ENCODE measurements at places on chromosomes 12 and 14.

DNA sequence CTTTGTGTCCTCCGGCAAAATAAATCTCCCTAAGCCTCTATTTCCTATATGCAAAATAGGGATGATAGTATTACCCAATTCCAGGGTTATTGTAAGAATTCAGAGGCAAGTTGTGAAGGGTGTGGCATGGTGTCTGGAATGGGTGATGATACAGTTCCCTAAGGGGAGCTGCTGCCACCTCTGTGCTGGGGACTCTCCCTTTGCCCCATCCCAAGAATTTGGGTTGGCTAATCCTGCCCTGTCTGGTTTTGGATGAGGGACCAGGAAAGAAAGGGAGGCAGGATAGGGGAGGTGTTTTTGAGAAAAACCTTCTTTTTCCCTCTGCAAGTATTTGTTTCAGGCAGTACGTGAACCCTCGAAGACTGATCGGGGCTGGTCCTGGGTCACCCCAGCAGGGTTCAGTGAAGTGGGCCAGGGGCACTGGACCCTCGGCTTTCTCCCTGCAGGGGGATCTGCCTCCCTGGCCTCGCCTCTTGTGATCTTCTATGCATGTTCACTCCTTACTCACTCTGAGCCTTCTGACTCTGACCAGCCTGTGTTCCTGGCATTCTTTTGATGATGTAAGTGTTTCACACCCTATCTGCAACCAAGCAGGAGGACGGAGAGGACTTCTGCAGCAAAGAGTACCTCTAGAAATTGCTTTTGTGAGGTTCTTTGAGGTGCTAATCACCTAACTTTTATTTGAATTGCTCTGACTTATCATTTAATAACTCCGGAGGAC, 60.8 kb downstream of the RASSF3 start:
- DNase-seq = peak; percentile 50
- H3K4me1 ChIP-seq = peaks cover 94% of the 10 kb centered on the region
- H3K4me3 ChIP-seq = peak overlapping the region; percentile 83
- H3K27me3 ChIP-seq = no peaks in the 10 kb centered on the region
- peak overlapping the region; percentile 97 for H3K27ac ChIP-seq
- H3K36me3 ChIP-seq = peaks cover 13% of the 10 kb centered on the region

DNA sequence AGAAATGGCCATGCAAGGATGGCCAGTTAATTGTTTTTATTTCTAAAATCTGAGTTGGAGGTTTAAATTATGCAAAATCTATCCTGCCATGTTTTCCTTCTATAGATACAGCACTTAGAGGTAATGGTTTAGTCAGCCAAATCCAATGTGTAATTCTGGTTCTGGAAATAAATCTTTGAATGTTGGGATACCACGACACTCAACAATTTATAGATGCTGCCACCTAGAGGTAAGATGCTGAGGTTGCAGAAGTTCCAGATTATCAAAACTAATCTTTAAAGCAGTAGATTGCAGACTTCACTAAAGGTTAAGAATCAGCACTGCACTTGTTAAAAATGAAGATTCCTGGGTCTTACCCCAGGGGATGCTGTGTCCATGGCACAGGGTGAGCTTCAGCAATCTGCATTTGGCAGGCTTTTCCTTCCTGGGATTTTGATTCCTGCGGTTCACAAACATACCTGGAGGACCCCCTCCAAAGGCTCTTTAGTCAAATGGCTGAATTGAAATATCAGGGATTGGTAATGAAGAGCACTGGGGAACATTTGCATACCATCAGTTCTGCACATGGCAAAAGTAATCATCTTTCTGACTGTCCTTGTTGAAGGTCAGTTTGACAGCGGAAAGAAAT, 53.4 kb upstream of the ANO4 start:
- H3K4me3 ChIP-seq = no peak overlapping the region
- DNase-seq = no peak
- H3K36me3 ChIP-seq = no peaks in the 10 kb centered on the region
- peaks cover 7% of the 10 kb centered on the region for H3K27me3 ChIP-seq
- H3K4me1 ChIP-seq = no peaks in the 10 kb centered on the region

DNA sequence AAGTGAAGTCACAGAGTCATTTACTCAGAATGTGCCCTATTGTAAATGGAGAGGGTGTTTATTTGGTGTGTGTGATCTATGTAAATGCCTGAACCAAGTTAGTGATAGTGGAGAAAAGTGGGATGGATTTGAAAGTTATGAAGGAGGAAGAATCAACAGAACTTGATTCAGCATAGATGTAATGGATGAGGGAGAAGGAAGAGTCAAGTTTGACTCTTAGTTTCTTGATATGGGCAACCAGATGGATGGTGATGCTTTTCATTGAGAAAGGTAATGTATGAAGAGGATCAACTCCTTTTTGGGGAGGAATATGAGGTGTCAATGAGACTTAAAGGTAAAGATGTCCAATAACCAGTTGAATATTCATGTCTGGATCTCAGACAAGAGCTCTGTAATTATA, 6.7 kb upstream of the MON2 start:
- H3K36me3 ChIP-seq = peaks cover 3% of the 10 kb centered on the region
- no peaks in the 10 kb centered on the region for H3K4me1 ChIP-seq
- DNase-seq = no peak
- H3K27ac ChIP-seq = no peak overlapping the region

DNA sequence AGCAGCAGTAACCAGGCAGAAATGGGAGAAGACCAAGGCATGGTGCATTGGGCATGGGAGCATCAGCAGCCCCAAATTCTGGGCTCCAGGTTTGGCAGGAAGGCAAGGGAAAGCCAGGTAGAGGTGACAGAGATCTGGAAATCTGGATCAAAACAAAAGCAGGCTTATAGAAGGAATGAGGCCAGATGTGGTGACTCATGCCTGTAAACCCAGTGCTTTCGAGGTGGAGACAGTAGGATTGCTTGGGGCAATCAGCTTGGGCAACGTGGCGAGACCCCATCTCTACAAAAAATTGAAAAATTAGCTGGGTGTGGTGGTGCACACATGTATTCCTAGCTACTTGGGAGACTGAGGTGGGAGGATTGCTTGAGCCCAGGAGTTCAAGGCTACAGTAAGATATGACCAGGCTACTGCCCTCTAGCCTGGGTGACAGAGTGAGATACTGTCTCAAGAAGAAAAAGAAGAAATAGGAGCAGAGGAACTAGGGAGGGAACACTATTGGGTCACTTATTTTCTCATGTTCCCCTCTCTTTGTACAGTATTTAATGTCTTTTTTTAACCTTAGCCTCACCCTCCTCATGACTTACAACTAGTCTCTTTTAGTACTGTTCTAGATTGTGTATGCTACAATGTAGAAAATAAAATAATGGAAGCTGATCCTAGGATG, 25.1 kb downstream of the SLC4A8 start:
- no peak overlapping the region for H3K4me3 ChIP-seq
- H3K36me3 ChIP-seq = no peaks in the 10 kb centered on the region
- no peaks in the 10 kb centered on the region for H3K4me1 ChIP-seq
- H3K27ac ChIP-seq = no peak overlapping the region
- DNase-seq = no peak

DNA sequence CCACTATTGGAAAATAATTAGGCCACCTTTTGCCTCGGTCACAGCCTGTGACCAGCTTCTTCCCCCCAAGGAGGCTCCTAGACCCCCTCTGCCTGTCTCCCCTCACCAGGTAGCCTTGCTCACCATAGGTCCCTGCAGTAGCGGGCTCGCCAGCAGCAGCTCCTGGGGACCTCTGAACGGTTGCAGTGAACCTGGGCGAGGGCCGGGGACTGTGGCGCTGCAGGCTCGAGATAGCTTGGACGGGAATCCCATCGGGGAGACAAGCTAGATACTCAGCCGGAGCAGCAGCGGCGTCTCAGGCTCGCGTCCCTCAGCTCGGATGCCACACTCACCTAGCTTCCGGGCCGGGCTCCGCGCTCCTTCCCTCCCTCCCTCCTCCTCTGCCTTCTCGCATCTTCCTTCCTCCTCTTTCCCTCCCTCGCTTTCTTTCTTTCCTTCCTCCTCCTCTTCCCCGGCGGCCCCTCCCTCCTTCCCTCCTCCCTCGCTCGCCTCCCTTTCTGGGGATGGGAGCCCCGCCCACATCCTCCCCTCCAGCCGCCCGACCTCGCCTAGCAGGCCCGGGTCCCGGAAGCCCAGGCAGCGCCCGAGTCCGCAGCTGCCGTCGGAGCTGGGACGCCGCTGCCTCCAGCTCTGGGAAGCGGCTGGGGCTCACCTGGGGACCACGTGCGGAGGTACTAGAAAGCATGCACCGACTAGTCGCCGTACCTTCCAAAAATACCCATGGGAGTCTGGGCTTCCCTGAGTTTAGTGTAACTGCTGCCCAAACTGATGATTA, at the start of gene BMP4:
TSS of gene BMP4 (minus strand) at position 399 of the 775 bp plus-strand sequence. CDS start 4,603 bp downstream, outside the sequence.
- no peak within 1 kb of the TSS for H3K27ac ChIP-seq
- H3K4me1 ChIP-seq = peaks cover 38% of the 10 kb centered on the region
- H3K27me3 ChIP-seq = peaks cover 89% of the 10 kb centered on the region
- H3K36me3 ChIP-seq = no peaks in the 10 kb centered on the region

GRCh38 chr14:92532490-92533163, 19.0 kb downstream of the RIN3 start:
- peak overlapping the region; percentile 53 for H3K4me3 ChIP-seq
- peak; percentile 32 for DNase-seq
- peak overlapping the region; percentile 98 for H3K27ac ChIP-seq
- H3K4me1 ChIP-seq = peaks cover 88% of the 10 kb centered on the region

- H3K4me1 ChIP-seq = no peaks in the 10 kb centered on the region
- H3K4me3 ChIP-seq = no peak overlapping the region
- no peak for DNase-seq
- H3K27me3 ChIP-seq = peaks cover 26% of the 10 kb centered on the region
These were observed 219.0 kb downstream of the NTF3 start for GRCh38 chr12:5650829-5651461.

- H3K27me3 ChIP-seq = no peaks in the 10 kb centered on the region
- no peak for DNase-seq
- H3K4me3 ChIP-seq = no peak overlapping the region
- H3K27ac ChIP-seq = peak overlapping the region; percentile 12
- H3K36me3 ChIP-seq = no peaks in the 10 kb centered on the region
These were observed 449.8 kb downstream of the RAD51B start for GRCh38 chr14:68269136-68269927.

GRCh38 chr12:10033783-10034545, 3.5 kb downstream of the CLEC9A start:
- H3K36me3 ChIP-seq = no peaks in the 10 kb centered on the region
- no peaks in the 10 kb centered on the region for H3K27me3 ChIP-seq
- no peaks in the 10 kb centered on the region for H3K4me1 ChIP-seq
- no peak for DNase-seq
- no peak overlapping the region for H3K27ac ChIP-seq

DNA sequence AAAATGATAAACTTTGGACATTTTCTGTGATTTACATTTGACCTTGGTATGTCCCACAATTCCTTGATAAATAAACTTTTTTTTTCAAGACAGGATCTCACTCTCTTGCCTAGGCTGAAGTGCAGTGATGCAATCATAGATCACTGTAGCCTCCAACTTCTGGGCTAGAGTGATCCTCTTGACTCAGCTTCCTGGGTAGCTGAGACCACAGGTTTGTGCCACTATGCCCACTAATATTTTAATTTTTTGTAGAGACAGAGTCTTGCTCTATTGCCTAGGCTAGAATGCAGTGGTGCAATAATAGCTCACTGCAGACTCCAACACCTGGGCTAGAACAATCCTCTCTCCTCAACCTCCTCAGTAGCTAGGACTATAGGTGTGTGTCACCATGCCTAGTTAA, 79.1 kb upstream of the PTGDR start:
- H3K27me3 ChIP-seq = no peaks in the 10 kb centered on the region
- peaks cover 28% of the 10 kb centered on the region for H3K4me1 ChIP-seq
- H3K4me3 ChIP-seq = no peak overlapping the region
- H3K36me3 ChIP-seq = no peaks in the 10 kb centered on the region
- DNase-seq = no peak

DNA sequence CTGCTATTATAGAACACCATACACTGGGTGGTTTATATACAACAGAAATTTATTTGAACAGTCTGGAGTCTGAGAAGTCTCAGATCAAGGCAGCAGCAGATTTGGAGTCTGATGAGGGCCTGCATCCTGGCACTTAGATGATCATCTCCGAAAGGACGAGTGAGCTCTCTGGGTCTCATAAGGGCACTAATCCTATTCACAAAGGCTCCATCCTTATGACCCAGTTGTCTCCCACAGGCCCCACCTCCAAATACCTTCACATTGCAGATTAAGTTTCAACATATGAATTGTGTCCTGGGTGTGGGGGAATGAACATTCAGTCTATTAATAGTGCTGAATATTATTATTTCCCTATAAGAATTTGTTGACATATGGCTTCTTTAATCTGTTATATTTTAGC, 53.6 kb downstream of the FBXO34 start:
- no peak for DNase-seq
- no peak overlapping the region for H3K27ac ChIP-seq
- peaks cover 25% of the 10 kb centered on the region for H3K36me3 ChIP-seq
- H3K27me3 ChIP-seq = no peaks in the 10 kb centered on the region
- no peak overlapping the region for H3K4me3 ChIP-seq
- peaks cover 48% of the 10 kb centered on the region for H3K4me1 ChIP-seq

DNA sequence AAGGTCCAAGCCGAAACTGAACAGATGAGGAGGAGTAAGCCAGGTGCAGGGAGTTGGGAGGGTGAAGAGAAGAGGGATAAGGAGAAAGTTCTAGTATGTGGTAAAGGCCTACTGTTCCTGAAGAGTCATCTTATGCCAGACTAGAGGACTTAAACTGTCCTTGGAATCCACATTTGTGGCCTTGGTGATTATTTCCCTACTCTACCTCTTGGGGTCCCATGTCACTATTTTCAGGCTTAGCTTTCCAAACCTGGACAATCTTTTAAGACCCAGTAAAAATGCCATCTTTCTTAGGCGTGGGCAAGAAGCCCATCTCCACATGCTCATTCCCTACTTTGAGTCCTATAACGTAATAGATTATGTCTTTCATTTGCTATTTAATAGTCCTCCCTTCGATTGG, 40.1 kb upstream of the CRY1 start:
- H3K27ac ChIP-seq = no peak overlapping the region
- no peaks in the 10 kb centered on the region for H3K36me3 ChIP-seq
- peaks cover 3% of the 10 kb centered on the region for H3K4me1 ChIP-seq
- no peaks in the 10 kb centered on the region for H3K27me3 ChIP-seq

GRCh38 chr12:91562476-91562875, 379.9 kb upstream of the DCN start:
- no peaks in the 10 kb centered on the region for H3K27me3 ChIP-seq
- DNase-seq = no peak
- no peak overlapping the region for H3K4me3 ChIP-seq
- peaks cover 5% of the 10 kb centered on the region for H3K36me3 ChIP-seq
- peaks cover 38% of the 10 kb centered on the region for H3K4me1 ChIP-seq

GRCh38 chr14:93926245-93926872, 785 bp upstream of the FAM181A start:
- no peak overlapping the region for H3K4me3 ChIP-seq
- H3K4me1 ChIP-seq = no peaks in the 10 kb centered on the region
- H3K27ac ChIP-seq = no peak overlapping the region
- H3K27me3 ChIP-seq = no peaks in the 10 kb centered on the region
- no peaks in the 10 kb centered on the region for H3K36me3 ChIP-seq

DNA sequence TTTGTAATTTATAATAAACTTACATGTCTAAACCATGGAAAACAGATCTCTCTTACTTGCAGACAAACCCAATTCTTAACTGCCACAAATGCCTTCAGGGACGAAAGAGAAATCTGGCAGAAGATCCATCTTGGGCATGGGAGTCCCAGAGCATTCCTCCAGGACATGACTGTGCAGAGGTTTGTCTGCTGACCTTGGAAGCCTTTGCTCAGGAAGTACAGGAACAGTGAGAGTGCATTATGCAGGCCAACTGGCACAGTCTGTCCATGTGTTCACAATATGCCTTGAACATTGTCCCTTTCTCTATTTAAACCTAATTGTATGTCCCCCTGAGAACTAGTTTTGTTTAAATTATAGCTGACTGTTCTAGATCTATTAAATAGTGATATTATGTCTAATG, 467.1 kb downstream of the ATP23 start:
- no peak overlapping the region for H3K4me3 ChIP-seq
- peaks cover 12% of the 10 kb centered on the region for H3K27me3 ChIP-seq
- H3K27ac ChIP-seq = no peak overlapping the region
- H3K4me1 ChIP-seq = no peaks in the 10 kb centered on the region
- H3K36me3 ChIP-seq = no peaks in the 10 kb centered on the region
